ENCODE measurements at places on chromosomes 4 and X.
A peak's percentile ranks its signal among the peaks of the same experiment; 100 is the strongest.

GRCh38 chr4:80336582-80336981 is 1.1 kb downstream of the CFAP299 start:
- DNase-seq: peak; percentile 14

- peak; percentile 77 for DNase-seq
Measured at GRCh38 chr4:1763550-1764080, 29.5 kb upstream of the FGFR3 start.

- DNase-seq: peak; percentile 88
Measured at GRCh38 chr4:1053080-1053661, 41.7 kb downstream of the FGFRL1 start.

GRCh38 chr4:128951316-128951715 is 141.8 kb downstream of the JADE1 start:
- no peak for DNase-seq

DNA sequence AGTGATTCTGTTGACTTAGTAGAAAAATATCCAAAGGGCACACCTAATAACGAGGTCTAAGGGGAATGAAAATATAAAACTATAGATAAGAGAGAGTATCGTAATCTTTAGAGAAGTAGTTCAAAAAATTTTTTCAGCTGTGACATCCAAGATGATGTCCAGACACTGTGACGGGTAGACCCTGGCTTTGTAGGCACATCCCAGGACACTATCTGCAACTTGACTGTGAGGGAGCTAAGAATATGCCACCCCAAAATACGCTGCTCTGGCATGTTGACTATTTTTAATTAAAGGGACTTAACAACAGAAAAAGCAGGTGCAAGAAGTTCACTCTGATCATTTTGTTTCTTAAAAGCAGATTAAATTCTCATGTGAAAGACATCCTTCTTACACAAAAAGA is 89.5 kb downstream of the CLCN4 start:
- DNase-seq: no peak

GRCh38 chrX:1231850-1232465 is 19.5 kb upstream of the CRLF2 start:
- DNase-seq: no peak

GRCh38 chrX:133916984-133917722 is 68.2 kb downstream of the GPC3 start:
- no peak for DNase-seq

GRCh38 chrX:23616361-23616760 is 50.9 kb upstream of the PRDX4 start:
- peak; percentile 24 for DNase-seq

DNA sequence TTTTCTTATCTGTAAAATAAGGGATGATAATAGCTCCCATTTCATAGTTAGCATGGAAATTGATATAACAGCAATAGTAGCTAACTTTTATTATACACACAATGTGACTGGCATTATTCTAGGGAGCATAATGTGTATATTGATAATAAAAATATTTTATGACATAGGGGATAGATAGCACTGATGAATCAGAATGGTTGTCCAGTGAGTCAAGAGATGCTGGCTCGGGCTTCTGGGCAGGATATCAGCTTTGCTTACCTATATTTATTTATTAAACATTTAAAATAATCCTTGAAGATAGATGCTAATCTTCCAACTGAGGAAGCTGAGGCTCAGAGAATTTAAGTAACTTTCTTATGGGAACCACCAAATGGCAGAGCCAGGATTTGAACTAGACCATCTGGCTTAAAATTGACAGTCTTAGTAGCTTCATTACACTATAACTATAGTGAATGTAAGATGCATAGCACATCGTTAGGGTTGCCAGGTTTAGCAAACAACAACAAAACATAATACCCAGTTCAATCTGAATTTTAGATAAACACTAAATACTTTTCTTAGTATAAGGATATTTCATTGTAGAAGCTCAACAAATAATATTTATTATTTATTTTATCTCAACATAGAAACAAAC is 2.7 kb downstream of the AFP start:
- DNase-seq: no peak

GRCh38 chrX:111876646-111877045 is 665 bp downstream of the TRPC5OS start:
- no peak for DNase-seq

DNA sequence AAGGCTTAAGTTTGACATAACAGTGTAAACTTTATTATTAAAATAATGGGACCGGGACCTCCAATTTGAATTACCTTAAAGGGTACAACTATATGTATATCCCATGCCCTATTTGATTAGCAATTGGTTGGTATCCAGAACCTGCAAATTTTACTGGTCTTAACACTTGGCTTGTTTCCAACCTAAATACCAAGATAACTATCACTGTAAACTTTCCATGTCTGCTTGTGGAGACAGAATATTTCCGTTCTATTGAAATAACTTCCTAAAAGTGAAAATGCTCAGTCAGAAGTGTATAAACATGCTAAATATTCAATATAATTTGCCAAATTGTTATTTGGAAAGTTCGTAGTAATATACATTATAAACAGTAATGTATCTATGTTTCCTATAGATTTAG is 154.0 kb downstream of the TMEM47 start:
- no peak for DNase-seq

DNA sequence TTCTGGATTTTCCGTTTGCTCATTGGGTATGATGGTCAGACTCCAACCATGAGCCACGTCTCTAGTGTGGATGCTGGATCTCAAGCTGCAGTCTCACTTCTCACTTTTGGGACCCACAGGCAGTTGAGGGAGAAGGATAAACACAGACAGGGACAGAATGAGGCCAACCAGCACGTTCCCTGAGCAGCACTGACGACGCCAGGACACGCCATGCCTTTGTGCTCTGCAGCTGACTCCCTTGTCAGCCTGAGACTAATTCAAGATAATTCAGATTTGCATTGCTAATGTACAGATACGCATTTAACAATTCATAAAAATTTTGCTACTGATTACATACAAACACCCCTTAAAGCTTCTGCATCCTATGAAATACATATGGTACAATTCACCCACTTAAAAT is 106.5 kb downstream of the FAM193A start:
- DNase-seq: no peak

GRCh38 chr4:90375081-90375480 is 247.9 kb downstream of the CCSER1 start:
- DNase-seq: no peak

DNA sequence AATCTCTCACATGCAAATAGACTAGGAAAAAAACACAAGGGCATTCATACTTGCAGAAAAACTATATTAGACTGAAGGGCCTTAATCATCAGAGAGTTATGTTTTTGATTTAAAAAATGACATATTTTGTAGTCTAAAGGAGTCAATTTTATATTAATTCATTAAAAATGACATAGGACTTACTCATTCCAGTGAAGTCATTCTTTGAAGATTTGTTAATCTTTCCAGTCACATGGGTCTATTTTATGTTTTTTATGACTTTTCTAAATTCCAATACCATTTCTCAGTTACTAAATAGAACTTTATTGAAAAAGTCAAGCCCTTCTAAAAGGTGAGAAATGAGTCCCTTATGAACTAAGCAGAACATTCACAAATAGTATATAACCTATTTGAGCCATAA is 743.8 kb upstream of the INTU start:
- DNase-seq: no peak

GRCh38 chrX:154027022-154027402 is 7.3 kb upstream of the IRAK1 start:
- DNase-seq: no peak

DNA sequence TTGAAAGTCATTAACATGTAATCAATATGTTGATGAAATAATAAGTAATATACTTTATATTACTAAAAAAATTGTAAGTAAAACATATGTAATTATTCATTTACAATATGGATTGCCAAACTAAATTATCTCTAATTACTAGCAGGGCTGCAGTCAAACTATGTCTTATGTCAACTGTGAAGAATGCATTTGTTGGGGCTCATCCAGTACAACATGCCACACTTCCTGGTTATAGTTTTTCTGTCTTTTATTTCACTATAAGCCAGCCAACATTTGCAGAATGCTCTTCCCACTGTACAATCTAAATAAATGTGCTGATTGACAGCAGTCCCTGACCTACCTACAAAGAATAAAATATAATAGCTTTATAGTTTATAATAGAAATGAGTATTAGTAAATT is 975.4 kb upstream of the NDST4 start:
- DNase-seq: peak; percentile 12

DNA sequence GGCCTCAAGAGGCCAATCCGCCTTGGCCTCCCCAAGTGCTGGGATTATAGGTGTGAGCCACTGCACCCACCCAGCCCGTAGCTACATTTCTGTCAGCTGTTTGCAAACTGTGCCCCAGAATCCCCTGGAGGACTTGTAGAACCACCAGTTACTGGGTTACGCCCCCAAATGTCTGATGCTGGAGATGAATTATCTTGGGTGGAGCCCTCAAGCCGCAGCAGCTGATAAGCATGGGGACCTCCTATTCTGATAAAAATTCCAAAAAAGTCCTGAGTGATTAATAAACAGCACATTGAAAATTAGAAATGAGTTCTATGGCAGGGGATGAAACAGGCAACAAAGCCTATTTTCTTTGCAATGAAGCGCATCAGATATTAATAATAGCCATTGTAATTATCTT is 105.0 kb downstream of the PTTG2 start:
- DNase-seq: no peak

DNA sequence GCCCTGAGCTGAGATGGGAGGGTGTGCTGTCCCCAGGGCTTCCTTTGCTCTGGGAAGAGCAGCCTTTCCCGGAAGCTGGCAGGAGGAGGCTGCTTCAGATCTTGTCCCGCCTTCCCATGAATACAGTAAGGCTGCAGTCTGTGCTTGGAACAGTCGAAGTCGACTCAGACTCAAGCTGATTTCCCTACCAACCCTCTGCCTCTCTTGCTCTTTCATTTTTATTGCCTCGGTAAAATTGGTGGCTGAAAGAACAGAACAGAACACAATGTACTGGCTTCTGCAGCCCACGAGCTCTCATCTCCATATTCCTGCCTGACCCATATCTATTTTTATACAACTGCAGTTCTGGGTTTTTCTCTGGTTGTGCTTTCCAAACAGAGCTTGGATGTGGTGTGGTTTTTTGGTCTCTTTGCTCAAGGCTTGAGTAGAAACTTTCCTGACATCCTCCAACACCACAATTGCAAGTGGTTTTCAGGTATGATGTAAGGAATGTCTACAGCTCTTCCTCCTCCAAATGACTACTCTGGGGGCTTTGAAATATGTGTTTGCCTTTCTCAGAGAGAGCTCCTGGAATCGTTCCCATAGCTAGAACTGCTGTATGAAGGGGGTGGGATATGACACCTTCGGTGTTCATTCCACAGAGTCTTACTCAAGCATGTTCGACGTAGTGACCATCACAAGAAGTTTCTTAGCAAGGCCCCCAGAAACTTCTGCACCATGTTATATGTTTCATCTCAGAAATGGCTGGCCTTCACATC is 61.3 kb downstream of the ENPP6 start:
- no peak for DNase-seq

GRCh38 chrX:12672367-12673106 is 118.7 kb upstream of the PRPS2 start:
- no peak for DNase-seq

DNA sequence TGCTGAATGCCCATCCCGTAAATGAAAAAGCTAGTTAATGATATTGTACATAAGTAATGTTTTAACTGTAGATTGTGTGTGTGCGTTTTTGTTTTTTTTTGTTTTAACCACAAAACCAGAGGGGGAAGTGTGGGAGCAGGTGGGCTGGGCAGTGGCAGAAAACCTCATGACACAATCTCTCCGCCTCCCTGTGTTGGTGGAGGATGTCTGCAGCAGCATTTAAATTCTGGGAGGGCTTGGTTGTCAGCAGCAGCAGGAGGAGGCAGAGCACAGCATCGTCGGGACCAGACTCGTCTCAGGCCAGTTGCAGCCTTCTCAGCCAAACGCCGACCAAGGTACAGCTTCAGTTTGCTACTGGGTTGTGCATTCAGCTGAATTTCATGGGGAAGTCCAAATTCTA is at the start of gene SPP1:
Gene SPP1 (plus strand): TSS at position 249 of the 400 bp plus-strand sequence. CDS start 1,182 bp downstream, outside the sequence.
- peak; percentile 6 for DNase-seq

GRCh38 chr4:62717154-62717553 is 1517.0 kb downstream of the ADGRL3 start:
- no peak for DNase-seq

- DNase-seq: no peak
Measured at GRCh38 chr4:178333355-178333754, 891.1 kb upstream of the AGA start.

DNA sequence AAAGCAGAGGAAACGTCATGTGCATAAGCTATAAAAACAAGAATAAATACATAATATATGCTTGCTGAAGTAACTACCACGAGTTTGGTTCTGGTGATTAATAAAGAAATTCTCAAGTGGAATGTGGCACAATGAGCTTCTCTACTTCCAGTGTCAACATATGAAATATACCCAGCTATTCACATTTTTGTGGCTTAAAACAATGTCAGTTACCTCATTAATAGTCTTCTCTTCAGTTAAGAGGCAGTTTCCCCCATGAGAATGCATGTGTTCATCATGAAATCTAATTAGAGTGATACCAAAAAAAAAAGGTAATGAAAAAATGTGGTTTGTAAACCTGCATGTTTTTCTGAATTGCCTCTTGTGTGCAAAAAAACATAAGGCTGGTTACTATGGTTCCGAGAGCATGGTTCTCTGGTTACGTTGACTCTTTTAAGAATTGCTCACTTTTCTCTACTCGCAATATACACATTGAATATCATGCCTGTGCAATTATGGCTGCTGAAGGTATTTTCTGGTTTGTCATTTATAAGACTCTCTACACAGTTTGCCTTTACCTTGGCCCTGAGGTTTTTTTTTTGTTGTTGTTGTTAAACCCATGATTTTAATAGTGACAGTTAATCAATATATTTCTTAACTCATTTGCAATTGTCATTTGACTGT is 108.2 kb downstream of the PCDH7 start:
- DNase-seq: no peak

- no peak for DNase-seq
Measured at GRCh38 chr4:41660352-41660751, 88.2 kb downstream of the PHOX2B start.

- no peak for DNase-seq
Measured at GRCh38 chrX:154607370-154607769, 11.7 kb downstream of the CTAG1B start.

- DNase-seq: no peak
Measured at GRCh38 chr4:16622826-16623225, 275.6 kb downstream of the LDB2 start.

- DNase-seq: peak; percentile 38
Measured at GRCh38 chr4:181416966-181417365, 826.2 kb upstream of the TENM3 start.
